ENCODE measurements at places on chromosomes 5 and 9.

DNA sequence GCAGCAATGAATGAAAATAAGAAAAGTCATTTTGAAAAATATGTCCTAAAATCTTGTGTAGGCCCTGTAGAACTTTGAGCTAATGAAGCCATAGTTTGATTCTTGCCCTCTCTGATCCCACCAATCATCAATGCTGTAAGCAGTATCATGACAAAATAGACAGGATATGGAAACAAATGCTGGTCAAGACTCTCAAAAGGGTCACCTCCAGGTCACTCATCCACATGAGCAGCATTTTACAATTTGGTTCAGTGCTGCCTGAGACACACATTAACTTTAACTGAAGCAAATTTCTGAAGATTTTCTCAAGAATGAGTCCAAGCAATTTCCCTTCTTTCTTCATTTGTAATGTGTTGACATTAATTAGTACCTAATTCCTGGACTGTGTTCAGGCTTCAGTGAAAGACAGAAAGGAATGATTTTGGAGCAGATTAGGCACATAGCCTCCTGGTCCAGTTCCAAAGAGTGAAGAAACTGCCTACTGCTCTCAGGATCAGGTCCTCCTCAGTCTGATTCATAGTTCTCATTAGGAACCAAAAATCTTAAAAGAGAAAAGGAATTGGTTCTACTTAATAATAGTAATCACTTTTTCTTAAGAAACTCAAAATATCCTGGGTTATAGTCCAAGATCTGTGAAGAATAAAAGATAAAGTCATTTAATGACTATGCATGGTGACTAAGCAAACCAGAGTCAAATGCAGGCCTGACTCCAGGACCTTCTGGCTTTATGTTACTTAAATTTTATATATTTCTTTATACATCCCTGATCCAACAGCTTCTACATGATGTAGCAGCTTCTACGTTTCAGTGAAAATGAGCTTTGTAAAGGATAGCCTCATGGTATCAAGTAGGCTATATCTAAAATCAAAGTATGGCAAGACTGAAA, 192.1 kb upstream of the RGMB start:
- DNase-seq = peak; percentile 93

- DNase-seq = peak; percentile 6
Measured at GRCh38 chr5:88693071-88693932, 189.7 kb downstream of the MEF2C start.

DNA sequence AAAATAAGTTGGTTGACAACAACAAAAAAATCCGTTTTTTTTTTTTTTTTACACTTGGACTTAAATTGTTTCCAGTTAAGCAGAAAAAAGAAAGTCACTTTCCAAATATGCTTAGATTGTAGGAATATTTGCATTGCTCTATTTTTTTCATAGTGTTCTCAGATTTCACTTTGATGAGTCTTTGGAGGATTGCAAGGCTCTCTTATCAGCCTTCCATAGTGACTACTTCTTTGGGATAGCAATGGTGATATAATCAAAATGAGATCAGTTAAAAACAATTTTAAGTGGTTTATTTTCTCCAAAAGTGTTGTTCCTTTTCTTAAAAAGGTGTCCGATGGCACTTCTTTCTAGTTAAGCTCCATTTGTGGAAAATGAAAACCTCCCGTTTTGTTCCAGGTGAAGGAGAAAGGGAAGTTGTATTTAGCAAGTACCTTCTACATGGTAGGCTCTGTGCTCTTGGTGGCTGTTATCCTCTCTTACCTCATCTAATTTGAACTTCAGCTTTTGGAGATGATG, 3.9 kb downstream of the RASGRF2 start:
- DNase-seq = peak; percentile 62

- peak; percentile 81 for DNase-seq
Measured at GRCh38 chr5:373710-374602, 52.4 kb downstream of the AHRR start.

GRCh38 chr5:179128976-179129375, 68.8 kb downstream of the ZNF354C start:
- DNase-seq = no peak

DNA sequence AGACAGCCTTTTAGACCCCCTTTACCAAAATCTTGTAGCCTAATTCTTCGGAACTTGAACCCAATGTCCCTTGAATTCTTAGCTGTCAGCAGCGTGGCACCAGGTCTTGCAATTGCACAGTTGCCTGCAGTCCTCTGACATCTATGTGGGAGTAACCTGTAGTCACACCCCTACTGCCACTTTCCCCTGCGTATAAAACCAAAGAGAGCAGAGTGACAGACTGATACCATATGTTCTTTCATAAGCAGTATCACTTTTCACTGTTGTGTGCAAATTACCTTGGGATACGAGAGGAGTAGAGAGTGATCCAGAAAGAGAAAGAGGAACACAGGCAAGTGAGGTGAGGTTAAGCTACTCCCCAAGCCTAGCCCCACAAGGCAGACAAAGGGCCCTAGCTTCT, 364.3 kb upstream of the ADAMTSL1 start:
- DNase-seq = no peak

- DNase-seq = peak; percentile 51
Measured at GRCh38 chr5:33075731-33076130, 364.6 kb downstream of the NPR3 start.

- peak; percentile 25 for DNase-seq
Measured at GRCh38 chr5:95936812-95937397, 24.7 kb downstream of the ELL2 start.

DNA sequence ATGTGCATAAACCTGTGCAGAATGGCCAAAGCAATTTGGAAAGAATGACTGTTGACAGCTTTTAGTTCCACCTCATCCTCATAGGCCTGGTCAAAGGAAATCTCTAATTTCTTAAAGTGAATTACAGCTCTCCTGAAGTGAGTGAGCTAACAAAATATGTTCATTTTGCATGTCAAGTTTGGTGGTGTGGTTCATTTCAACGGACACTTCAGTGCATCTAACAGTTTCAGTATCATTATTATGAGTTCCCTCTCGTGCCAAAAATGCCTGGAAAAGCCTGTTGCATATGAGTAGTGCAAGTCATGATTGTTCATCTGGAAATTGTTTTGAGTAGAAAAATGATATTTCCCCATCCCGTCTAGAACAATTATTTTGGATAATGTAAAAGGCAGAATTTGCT, 53.2 kb upstream of the HMHB1 start:
- no peak for DNase-seq

- no peak for DNase-seq
Measured at GRCh38 chr5:125602184-125602583, 821.0 kb upstream of the GRAMD2B start.

DNA sequence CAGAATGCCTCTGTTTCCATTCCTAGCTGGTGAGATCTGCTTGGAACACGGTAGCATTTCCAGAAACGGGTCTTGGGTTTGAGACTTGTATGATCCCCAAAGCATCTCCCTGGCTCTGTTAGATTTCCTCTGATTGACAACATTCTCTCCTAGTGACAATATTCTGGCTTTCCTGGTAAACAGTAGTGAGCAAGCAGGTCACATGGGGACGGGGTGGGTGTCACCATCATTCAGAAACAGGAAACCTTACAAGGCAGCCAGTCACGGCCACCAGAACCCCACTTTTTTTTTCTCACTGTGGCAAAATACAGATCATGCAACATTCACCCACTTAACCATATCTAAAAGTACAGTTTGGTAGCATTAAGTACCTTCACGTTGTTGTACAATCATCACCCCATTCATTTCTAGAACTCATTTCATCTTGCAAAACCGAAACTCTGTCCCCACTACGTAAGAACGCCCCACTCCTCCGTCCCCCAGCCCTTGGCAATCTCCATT, 90.1 kb upstream of the LMX1B start:
- DNase-seq = no peak

DNA sequence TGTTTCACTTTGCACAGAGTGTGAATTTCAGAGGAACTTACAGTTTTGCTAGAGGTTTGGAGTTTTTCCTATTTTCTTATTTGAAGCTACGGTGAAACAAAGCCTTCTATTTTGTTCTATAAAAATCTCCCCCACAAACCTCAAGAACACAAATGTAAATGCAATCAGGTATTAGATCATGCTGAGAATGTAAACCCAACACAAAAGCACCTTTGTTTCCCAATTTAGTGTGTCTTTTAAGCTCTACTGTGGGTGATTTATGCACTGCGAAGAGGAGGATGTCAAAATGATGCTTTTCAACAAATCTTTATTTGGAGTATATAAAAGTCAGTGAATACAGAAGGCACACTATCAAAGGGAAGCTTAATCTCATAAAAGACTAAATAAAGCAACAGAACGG, 4.3 kb upstream of the DRD1 start:
- no peak for DNase-seq

- no peak for DNase-seq
Measured at GRCh38 chr5:135306557-135306956, 92.5 kb downstream of the MACROH2A1 start.

DNA sequence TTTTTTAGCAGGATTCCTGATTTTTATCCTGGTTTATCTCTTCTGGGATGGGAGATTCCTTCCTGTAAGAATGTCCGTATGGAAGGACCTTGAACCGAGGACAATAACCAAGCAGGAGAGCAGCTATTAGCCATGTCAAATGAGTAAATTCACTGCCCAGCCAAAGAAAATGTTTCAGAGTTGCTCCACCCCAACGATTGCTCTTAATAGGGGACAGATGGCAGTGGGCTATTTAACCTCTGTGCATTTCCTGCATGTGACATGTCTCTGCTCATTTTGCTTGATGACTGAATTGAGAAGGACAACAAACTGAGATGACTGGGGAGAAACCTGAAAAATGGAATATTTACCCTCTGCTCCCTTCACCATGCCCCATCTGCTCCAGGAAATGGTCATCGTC, 479.9 kb upstream of the ZNF462 start:
- DNase-seq = no peak

GRCh38 chr5:130032807-130033206, 128.5 kb downstream of the CHSY3 start:
- DNase-seq = no peak
